Activated CD4-positive, CD25-positive, alpha-beta regulatory T cell treated with anti-CD3 and anti-CD28 coated beads, Interleukin-2, amount 50 U/mL, for 72 hours (primary cell): ENCODE measurements at places on chromosomes 1 and 21.

DNA sequence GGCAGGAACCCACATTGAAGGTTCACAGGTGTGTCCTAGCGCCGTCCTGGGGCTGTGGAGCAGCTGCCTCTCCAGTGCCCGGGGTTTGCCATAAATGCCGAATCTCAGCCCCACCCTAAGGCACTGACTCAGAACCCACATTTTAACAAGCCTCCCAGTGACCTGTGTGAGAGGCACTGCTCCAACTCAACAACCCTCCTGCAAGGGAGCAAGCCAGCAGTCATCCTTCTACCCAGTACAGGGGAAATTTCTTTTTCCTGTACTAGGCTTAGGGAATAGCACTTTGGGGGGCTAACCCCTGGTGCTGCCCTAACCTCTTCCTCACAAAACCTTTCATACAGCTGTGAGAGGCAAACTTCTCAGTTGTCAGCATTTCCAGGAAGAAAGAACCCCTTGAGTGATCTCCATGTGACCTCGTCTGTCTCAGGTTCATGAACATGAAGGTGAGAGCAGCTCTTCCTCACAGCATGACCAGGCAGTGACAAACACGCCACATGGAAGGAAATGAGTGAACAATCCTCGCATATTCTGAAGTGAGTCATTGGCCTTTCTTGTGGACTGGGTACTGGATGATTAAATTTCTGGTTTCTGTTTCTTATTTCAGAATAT, 11.4 kb upstream of the BCAR3 start:
- DNase-seq = no peak

DNA sequence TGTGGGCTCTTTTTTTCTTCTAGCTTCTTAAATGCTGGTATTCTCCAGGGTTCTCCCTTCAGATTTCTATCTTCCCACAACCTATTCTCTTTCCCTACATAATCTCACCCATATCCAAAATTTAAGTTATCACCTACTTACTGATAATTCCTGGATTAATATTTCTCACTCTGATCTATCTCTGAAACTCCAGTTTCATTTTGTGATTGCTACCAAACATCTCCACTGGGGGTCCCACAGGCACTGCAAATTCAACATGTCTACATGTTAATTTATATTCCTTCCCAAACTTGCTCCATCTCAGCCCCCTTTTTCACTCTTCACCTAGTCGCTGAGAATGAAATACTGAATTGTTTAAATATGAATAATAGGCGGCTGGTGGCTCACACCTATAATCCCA, 9.9 kb upstream of the C1orf141 start:
- no peak for DNase-seq

DNA sequence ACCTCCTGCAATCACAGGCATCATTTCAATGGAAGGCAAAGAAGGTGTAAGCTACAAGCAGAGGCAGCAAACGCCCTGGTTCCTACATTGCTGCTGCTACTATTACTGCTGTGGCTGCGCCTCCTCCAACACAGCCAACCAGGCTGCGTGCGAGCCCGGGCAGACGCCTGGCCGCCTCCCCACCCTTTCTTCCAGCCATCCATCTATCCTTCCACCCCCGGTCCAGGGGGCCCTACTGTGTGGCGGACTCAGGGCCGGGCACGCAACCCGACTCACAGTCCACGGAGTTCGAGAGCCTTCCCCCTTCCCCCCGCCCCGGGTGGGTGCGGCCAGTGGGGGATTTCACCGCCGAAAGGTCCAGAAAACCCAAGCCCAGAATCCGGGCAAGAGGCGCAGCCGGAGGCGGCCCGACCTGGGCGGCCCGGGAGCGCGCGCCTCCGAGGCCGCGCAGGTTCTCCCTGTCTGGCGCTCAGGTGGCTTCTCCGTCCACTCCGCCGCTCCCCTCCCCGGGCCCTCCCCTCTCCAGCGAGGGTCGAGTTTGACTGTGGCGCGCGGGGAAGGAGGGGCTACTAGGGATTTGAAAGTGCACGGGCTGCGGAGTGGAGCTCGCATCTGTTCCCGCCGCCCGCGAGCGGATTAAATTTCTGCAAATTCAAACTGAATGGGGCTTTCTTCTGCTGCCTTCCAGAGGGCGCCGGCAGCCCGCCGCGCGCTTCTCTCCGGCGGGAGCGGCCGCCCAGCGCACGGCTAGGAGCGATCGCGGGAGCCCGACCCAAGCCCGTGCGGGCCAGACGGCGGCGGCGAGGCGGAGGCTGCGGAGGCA, at the start of gene HUNK:
Gene HUNK (plus strand): TSS at position 569 of the 823 bp plus-strand sequence. CDS start 655 bp downstream, outside the sequence.
- no peak for DNase-seq

DNA sequence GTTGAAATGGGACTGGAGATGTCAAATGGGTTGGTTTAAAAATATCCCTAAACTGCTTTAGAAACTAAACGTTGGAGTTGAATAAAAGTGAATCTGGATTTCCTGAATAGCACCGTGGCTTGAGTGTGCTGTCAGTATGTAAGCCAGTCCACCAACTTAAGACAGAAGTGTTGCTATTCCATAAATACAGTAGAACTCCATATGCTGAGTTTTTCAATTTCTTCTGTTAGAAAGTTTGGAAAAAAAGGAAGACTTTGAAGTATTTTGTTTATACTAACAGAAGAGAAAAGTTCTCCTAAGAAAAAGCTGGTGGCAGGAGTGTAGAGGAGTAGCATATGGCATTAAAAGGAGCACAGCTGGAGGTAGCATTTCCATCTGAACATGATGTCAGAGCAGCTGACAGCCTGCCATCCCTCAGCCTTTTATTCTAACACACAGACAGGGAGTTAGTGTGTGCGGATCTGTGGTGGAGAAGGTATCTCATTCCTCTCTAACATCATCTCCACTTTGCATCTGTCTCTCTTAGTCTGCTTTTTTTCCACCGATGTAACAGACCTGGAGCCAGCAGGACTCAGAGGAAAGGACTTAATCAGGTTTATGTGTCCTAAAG, at the start of gene ZBTB18:
Gene ZBTB18 (plus strand): TSS at position 449 of the 610 bp plus-strand sequence. CDS start 149 bp downstream, at position 598.
- no peak for DNase-seq

DNA sequence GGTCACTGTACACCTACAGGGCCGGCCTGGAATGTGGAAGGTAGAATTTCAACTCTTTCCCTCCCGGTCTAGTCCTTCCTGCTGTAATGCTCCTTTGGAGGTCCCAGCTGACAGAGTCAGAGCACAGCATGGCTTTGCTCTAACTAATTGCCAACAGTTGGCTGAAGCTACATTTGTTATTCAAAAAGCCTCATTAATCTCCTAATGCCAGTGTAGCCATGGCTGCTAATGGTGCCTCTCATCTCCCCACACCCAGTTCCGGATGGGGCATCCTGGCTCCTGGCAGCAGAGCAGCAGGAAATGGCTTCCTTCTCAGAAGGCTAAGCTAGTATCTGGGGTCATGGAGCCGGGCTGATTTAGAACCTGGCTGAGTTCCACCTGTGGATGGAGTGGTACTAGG, 18.7 kb upstream of the CAMK1G start:
- DNase-seq = no peak

GRCh38 chr1:197862671-197863070, 39.8 kb upstream of the C1orf53 start:
- DNase-seq = no peak

- DNase-seq = no peak
Observed at GRCh38 chr1:180911640-180912191, 981 bp upstream of the KIAA1614 start.

DNA sequence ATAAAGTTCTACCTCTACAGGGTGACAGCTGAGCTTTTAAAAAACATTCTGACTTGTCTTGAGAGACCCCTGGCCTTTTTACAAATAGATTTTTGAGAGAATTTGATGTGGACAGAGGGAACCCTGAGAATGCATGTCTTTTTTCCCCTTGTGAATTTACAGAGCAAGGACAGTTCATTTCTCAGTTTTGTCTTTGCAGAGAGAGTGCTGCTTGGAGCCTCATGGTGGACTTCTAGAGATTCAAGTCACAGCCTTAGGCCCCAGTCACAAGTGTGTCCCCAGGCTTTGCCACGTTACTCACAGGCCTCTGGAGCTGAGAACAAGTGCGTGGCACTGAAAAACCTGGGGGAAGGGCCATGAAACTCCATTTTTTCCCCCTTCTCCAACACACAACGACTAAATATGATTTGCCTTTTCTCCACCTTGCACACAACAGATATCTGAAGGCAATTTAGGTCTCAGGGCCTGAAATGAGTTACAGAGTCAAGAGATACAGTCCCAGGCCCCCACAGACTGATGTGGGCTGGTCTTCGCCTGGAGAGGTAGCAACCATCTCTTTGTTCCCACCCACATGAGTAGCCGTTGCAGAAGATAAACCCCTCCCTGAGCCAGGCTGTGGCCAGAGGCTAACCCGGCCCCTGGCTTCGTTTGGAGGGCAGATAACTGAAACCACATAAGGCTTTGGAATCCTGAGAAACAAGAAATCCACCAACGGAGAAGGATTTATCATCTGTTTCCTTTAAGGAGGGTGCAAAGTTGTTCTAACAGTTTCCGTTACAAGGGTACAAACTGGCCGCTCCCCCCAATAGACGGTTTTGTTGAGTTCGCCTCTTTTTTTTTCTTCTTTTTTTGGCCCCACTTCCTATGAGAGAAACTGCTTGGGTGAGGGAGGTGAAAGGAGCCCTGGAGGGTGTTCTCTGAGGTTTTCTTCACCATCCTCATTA, 1.0 kb upstream of the PIGV start:
- peak; percentile 40 for DNase-seq

DNA sequence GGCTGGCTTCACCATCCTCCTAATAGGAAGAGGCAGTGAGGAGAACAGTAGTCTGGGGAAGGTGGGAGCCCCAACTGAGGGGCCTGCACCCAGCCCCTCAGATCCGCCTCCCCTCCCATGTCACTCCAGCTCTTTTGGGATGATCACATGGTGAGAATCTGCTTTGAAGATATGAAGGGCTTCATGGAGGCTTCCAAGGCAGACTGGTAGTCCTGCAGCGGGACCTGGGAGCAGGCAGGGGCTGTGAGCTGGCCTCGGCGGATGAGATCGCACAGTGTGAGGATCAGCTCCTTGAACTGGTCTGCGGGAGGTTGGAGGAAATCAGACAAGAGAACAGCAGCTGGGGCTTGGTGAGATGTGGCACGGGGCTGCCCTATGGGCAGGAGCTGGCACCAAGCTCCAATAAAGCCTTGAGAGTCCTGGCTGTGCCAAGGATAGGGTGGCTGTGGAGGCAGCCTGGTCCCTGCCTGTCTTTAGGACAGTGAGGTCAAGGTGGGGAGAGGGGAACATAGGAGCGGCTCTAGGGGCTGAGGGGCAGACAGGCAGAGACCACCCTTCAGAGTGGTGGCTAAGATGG, 12.3 kb upstream of the SRSF4 start:
- no peak for DNase-seq

- DNase-seq = no peak
Observed at GRCh38 chr1:92126088-92126487, 45.9 kb downstream of the BTBD8 start.

DNA sequence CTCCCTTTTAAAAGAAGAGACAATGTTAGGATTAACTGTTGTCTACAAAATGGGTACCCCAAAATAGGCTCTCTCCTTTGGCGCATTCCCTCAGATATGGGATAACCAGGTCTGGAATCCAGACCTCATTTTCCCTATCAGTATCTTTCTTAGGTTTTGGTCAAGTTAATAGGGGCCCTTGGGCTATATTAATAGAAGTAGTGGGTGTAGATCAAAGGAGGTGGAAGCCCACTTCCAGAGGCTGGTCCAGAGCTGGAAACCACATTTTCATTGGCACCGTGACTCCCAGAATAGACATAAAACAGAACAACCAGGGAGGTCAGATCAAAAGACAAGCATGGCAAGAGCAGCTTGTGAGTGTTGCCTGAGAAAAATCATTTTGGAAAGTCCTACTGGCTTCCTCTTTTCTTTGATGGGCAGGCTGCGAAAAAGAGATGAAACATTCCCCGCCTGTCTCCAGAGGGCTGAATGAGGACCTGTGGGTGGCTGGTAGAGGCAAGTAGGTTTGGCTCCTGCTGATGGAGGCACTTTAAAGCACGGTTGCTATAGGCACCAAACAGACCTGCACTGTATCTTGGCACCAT, 25.8 kb upstream of the KIF21B start:
- no peak for DNase-seq

GRCh38 chr1:76492752-76493430, 374.4 kb upstream of the ST6GALNAC5 start:
- no peak for DNase-seq

GRCh38 chr1:23574265-23574754, 15.0 kb upstream of the ID3 start:
- no peak for DNase-seq

DNA sequence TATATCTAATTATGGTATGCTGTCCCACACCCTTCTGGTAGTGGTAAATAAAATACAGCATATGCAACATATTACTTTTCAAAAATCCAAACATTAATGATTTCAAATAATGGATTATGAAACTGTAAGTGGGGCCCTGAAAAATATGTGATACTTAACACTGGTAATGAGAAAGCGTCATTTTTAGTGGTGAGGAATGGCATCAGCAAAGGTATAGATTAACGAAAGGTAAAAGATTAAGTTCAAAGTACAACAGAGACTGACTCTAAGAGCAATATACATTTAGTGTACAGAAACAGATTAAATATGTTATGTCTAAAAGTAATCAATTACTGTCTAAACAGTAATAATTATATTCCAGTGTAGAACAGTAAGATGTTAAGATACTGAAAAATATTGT, 194.1 kb downstream of the COL24A1 start:
- no peak for DNase-seq

DNA sequence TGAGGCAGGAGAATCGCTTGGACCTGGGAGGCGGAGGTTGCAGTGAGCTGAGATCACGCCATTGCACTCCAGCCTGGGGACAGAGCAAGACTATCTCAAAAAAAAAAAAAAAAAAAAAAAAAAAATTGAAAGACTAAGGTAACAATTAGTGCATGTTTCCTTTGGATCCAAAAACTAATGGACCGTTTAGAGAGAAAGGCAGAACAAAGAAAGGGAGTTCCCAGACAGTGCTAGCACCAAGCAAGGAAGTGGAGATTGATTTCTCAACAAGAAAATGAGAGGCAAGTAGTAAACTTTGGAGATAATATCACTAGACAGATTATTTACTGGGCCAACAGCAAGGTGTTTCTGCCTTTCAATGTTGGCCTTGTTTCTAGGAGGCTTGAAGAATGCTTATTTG, 24.2 kb downstream of the ATP1B1 start:
- no peak for DNase-seq

DNA sequence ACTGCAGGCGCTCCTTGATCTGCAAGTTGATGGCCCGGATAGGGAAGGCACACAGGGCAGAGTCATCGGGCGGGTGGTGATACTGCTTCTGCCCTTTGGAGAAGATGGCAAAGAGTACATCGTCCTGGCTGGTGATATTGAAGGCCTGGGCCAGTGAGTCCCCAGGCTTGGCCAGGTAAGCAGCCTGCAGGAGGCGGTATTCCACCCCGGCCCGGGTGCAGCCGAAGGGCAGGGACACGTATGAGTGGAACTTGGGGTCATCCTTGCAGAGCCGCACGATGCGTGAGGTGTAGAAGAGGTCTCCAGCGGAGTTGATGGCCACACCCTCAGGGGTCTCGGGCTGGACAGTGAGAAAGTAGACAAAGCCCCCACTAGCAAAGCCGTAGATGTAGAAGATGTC, 27.4 kb downstream of the PLXNA2 start:
- no peak for DNase-seq

GRCh38 chr1:175317309-175317708, 124.7 kb upstream of the KIAA0040 start:
- DNase-seq = no peak

DNA sequence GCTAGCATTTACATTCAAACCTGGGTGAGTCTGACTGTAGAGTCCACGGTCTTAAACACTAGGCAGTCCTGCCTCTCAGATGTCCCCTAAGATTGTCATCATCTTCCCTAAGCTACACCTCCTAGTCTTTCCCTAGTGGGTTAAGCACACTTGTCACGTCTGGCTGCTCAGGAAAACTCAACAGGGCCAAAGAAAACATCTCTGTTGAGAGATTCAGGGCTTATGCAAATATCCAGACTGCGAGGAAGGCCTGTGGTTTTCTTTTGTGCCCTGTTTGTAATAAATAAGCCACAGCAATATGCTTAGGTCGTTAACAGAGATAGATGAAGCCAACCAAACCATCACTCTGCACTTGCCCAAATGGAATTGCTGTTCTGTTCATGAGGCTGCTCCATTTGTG, 472.6 kb upstream of the DEPDC1 start:
- DNase-seq = no peak
